ENCODE measurements at places on chromosomes 5 and 9.

DNA sequence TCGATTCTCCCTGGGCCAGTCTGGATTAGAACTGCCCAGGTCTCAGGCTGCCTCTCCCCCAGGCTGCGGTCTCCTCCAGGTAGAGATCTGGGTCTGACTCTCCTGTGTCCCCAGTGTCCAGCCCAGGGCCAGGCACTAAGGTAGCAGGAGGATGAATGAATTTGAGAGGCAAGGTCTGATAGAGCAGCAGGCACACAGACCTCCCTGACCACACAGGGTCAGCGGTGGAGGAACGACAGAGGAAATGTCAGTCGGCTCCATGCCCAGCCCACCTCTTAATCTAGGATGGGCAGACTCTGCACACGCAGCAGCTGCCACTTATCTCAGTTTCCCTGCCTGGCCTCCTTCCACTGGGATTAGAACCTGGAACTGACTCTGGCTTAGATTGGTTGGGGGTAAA lies 272.7 kb upstream of the MVB12B start:
- no peak for DNase-seq

- no peak for DNase-seq
Measured at GRCh38 chr9:18333157-18333556, 140.8 kb upstream of the ADAMTSL1 start.

DNA sequence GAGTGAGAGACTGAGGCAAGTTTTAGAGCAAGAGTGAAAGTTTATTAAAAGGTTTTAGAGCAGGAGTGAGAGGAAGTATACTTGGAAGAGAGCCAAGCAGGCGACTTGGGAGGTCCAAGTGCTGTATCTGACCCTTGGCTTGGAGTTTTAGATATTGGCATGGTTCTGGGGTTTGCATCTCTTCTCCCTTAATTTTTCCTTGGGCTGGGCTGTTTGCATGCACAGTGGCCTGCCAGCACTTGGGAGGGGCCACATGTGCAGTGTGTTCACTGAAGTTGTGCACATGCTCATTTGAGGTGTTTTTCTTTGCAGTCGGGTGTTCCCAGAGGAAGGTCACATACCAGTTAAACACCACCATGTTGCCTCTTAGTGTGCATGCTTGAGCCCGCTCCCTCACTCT lies 464.1 kb downstream of the DMRT2 start:
- no peak for DNase-seq

DNA sequence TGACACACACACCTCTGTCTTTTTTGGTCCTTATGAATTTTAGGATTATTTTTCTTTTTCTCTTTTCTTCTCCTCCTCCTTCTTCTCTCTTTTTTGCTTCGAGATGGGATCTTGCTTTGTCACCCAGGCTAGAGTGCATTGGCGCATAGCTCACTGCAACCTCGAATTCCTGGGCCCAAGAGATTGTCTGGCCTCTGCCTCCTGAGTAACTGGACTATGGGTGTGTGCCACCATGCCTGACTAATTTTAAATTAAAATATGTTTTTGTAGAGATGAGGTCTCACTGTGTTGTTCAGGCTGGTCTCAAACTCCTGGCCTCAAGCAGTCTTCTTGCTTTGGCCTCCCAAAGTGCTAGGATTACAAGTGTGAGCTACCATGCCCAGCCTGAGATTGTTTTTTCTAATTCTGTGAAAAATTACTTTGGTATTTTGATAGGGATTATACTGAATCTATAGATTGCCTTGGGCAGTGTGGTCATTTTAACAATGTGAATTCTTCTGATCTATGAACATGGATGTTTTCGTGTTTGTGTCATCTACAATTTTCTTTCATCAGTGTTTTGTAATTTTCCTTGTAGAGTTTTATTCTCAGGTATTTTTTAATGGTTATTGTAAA lies 7.7 kb downstream of the AHRR start:
- no peak for DNase-seq

- DNase-seq, result no peak
Measured at GRCh38 chr5:162230348-162230747, 162.8 kb downstream of the GABRG2 start.

DNA sequence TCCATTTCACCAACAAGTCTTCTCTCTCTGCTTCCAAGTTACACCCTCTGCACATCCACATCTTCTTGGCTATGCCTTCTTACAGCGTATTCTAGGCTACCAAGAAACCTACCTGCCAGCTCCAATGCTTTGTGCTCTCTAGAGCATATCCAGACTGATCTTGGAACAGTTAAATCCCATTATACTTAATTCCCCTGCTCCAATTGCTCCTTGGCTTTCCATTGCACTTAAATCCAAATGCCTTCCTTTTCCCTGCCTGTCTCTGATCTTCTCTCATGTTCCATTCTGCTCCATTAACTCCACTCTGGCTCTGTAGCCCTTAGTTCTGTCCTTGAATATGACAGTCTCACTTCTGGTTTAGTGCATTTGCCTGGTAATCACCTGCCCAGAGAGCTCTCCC lies 322.4 kb downstream of the LRRC70 start:
- DNase-seq, result no peak

DNA sequence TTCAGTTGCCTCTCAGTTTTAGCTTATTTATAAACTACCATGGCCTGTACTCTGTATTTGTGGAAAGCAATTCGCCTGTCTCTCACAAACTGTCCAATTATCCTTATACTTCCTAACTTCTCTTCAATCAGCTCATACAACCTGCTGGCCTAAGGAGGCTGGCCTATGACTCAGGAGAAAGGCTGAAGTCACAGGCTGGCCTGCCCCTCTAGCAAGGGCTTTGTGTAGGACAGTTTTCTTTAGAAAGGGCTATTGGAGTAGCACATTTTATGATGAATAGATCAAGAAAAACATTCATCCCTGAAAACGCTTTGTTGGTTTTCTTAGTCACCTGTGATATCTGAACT lies 988.7 kb upstream of the ARRDC3 start:
- DNase-seq, result no peak

DNA sequence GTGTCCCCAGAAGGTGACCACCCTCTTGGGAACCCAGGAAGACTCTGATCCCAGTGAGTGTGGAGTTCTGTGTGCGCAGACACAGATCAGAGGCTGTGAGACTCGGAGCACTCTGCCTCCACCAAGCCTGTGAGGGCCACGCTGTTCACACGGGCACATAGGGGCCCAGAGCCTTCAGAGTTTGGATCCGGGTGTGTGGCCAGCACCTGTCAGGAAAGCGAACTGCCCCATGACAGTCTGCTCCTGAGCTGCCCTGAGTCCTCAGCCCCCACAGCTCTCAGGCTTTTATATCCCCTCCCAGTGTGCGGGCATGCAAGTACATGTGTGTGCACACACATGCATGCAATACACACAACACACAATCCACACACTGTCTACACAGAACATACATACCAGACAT lies 161.8 kb upstream of the IRX2 start:
- no peak for DNase-seq
